ENCODE measurements at places on chromosomes 11 and 22. TPM values are rescaled to one million over a fixed set of nuclear protein-coding genes. Genes with fewer than 3 reads are reported as not detected.

The OR4A16 gene
- total RNA-seq = not detected

The APOL1 gene
- total RNA-seq = 44.2 TPM

The PARVG gene
- not detected for total RNA-seq

The IRAG1 gene
- 25.7 TPM for total RNA-seq

The TSGA10IP gene
- not detected for total RNA-seq

The CEP126 gene
- total RNA-seq = 1.8 TPM

The OR51B5 gene
- total RNA-seq = 0.17 TPM
